T-helper 9 cell (primary cell): ENCODE measurements at places on chromosomes 4 and X.

GRCh38 chr4:22573641-22574040 is 57.8 kb upstream of the ADGRA3 start:
- no peak for DNase-seq

DNA sequence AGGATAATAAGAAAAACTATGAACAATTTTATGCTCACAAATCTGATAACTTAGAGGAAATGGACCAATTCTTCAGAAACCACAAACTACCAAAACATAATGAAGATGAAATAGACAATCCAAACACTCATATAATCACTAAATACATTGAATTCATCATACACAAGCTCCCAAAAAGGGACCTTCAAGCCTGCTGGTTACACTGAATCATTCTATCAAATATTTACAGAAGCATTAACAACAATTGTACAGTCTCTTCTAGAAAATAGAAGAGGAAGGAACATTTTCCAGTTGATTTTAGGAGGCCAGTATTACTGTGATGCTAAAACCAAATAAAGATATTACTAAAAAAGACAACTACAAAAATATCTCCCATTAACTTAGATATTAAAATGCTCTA is 88.3 kb downstream of the IL15 start:
- DNase-seq, result no peak

DNA sequence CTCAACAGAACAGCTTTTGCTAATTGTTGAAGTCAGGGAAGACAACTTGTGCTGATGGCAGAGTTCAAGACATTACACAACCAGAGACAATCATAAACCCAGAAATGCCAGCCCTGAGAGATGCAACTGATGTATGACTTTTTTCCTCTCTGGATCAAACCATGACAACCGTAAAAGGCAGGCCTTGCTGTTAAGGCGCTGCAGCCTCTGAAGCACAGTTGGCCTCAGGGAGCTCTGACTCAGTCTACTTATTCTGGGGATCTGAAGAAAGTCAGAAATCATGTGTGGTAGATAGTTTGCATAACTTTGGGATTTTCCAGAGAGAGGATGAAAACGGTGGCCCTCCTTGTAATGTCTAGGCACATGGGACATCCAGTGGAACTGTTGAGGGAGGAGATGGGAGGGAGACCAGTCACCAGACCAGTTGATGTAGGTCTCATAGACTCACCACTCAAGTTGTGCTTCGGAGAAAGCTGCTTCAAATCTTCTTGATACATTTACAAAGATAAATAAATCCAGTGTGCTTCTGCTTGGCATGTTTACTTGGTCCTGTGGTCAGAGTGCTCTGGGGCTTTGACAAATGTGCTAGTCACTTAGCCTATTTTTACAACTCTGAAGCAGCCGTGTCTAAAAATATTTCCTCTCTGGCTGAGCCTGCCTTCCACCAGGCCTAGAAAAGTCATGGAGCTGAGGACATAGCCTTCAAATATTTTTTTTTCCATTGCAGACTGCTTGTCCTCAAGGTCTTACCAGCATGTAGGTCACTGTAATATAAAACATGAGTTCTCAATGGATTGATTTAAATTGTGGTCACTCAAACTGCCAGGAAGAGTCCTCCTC is 7.5 kb downstream of the HADH start:
- no peak for DNase-seq

DNA sequence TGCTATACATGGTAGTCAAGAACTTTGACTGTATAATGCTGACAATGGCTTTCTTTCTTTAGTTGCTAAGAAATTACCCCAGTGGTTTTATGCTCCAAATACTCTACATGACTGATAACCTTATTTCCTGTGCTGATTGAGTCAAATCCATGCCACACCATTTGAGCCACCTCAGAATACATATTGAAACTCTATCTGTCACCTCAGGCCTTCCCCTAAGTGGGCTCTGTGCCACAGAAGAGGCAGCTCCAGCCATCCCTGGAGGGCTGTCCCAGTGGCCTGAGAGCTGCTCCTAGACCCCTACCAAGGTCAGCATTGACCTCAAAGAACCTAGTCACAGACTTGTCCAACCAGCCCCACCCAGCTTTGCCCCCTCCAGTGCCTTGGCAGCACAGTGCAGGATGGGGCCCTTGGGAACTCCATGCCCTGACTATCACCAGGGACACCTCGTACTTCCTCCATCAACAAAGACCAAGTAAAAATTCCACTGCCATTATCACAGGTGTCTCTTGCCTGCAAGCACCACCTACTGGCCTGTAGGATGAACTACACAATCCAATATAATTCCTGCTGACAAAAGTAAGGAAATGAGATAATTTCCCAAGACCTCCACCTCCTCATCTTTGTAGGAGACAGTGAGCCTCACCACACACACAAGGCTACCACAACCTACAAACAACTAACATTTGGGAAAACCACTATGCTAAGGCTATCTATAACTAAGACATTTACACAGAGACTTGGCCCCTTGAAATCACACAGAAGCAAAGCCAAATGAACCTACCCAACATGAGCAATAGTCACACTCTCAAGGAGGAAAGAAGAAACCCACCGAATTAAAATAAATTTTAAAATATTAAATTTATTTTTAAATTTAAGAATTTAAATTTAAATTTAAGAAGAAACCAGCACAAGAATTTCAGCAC is 239.9 kb downstream of the NKX6-1 start:
- no peak for DNase-seq

DNA sequence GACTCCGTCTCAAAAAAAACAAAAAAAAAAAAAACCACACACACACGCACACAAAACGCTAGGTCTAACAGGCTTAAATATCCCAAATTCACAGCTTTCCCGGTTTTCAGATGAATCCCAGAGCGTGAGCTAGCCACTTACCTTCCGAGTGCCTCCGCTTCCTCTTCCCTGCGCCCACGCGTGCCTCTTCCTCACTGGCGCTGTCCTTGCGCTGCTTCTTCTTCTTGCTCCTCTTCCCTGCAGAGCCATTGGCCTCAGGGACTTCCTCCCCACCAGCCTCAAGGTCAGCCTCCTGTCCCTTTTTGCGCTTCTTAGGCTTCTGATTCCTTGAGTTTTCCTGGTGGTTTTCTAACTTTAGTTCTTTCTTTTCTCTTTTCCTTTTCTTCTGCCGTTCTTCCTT is 15.7 kb downstream of the LYAR start:
- DNase-seq, result no peak

DNA sequence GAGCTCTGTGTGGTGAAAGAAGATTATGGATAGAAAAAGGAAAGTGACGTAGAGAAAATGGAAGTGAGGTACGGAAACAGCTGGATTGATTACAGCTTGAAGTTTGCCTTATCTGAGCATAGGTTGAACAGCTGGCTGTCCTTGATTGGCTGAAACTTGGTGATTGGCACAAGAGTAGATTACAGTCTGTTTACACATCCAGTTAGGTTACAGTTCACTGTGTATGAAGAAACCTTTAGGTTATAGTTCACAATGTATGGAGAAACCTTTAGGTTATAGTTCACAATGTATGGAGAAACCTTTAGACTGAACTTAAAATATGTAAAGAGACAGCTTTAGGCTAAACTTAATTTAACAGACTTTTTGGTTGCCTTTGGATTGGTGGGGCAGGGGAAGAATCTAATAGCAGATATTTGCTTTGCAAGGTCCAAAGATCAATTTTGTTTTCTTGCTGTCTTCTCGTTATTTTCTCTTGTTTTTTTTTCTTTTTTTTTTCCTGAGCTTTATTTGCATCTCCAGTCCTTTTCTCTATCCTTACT is 15.6 kb upstream of the ART3 start:
- no peak for DNase-seq

- DNase-seq, result no peak
These were observed 47.7 kb downstream of the RPS6KA3 start for GRCh38 chrX:20218836-20219505.

DNA sequence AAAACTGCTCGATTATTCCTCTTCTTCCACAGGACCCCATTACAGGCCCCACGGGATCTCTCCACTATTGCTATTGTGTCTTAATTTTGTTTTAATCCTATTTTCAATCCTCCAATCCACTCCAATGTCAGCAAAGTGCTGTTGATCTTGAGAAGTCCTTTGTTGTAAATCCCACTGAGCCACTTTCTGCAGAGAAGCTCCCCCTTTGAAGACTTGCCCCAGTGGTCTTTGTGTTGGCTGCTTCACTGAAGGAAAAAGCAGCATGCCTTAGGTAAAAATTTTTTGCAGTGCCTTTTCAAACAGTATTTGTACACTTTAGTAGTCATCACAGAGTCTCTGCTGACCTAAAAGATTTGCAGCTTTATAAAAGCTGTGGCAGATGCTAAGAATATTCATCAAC is 252.0 kb upstream of the SLC7A11 start:
- no peak for DNase-seq

GRCh38 chr4:4308800-4309441 is 18.9 kb downstream of the ZBTB49 start:
- no peak for DNase-seq

- DNase-seq, result no peak
These were observed 181.0 kb upstream of the HCCS start for GRCh38 chrX:10930151-10930550.

DNA sequence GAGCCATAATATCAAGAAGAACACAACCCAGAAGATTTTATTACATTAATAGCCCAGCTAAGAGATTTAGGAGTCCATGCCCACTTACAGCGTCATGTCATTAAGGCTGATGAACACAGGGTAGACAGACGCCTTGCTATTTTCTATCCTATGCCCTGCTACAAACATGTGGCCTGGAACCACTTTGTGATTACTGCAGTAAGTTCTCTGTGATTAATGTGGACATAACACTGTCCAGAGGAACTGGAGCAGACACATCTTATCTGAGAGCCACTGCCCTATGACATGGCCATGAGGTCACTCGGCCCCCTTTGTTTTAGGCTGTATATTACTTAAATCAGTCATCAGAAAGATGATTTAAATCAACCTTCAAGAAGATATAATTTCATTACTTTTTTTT is 211.7 kb downstream of the MAML3 start:
- DNase-seq, result no peak

DNA sequence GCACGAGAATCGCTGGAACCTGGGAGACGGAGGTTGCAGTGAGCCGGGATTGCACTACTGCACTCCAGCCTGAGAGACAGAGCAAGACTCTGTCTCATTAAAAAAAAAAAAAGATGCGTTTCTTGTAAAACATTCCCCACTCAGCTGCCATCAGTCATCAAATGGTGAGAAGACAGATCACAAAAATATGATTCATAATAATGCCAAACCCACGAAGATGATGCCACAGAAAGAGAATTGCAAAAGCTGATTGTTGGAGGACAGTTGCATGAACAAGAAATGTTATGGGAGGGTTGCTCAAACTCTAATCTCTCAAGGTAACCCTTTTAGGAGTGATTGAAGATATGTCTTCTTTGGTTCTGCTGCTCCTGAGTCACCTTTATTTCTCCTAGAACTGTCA is 21.4 kb upstream of the SMIM14 start:
- DNase-seq, result no peak

- DNase-seq, result no peak
These were observed 51.3 kb downstream of the PCDH19 start for GRCh38 chrX:100358766-100359165.

DNA sequence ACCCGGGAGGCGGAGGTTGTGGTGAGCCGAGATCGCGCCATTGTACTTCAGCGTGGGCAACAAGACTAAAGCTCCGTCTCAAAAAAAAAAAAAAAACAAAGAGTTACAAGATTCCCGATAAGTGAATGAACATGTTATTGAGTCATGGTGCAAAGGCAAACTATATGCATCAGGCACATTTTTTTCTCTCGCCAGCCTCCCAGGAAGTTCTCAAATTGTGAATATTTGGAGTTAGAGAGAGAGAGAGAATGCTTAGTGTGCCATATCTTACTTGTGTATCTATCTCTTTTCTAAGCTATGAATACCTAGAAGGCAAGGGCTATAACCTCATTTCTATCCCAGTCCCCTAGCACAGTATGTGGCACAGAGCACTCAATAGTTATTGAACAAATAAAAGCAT is 400.8 kb downstream of the RPA4 start:
- no peak for DNase-seq

DNA sequence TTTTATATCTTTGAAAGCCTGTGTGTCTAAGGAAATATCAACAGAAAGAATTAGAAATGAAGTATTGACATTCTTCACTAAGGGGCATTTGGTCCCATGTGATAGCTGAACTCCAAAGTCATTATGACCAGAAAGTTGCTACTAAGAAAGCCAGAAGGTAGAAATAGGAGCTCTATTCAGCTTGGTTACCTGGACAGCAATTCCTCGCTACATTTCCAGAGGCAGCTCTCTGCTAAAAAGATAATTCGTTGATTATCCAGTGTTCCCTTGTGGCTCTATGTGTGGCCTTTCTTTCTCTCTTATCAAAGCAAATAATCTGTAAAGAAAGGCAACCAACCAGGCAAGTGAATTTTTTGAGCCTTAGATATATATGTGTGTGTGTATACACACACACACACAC is 341.3 kb downstream of the ADGRL3 start:
- DNase-seq, result no peak

GRCh38 chr4:119785963-119786362 is 157.4 kb upstream of the PDE5A start:
- no peak for DNase-seq

DNA sequence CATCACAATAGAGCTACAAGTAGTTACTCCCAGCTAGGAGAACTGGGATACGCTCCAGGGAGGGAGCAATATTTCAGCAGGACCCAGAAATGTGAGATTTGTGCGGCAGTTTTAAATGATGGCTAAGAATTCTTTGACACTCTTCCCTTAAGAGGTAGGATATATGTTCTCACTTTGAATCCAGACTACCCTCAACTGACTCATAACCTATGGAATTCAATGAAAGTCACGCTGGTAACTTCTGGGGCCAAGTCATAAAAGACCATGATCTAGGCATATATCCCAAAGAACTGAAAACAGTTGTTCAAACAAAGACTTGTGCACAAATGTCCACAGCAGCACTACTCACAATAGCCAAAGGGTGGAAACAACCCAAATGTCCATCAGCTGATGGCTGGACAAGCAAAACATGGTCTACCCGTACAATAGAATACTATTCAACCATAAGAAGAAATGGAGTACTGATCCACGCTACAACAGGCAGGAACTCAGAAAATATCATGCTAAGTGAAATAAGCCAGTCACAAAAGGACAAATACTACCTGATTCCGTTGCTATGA is 10.5 kb downstream of the CD99L2 start:
- DNase-seq, result no peak

- no peak for DNase-seq
These were observed 696.4 kb downstream of the DMD start for GRCh38 chrX:32514986-32515385.

GRCh38 chrX:39397561-39398199 is 596.4 kb downstream of the MID1IP1 start:
- no peak for DNase-seq

- no peak for DNase-seq
These were observed 69.4 kb downstream of the CCKAR start for GRCh38 chr4:26420913-26421312.

DNA sequence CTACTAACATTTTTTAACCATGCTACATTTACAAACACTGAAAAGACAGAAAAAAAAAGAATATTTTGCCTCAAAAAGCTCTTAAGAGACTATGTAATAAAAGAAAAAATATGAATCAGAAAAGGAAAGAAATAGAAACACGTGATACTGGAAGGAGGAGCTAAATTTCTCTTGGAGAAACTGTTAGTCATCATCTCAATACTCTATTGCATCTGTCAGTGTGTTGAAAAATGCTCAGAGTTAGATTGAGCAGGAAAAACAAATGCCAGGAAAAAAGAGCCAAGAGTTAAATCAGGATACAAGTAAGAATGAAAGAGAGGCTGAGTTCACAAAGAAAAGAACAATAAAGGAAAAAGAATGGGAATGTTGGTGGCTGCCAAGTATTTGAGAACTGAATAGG is 2.6 kb downstream of the RAB28 start:
- DNase-seq, result no peak
